ENCODE measurements at places on chromosomes 2 and 18. TPM values are rescaled to one million over a fixed set of nuclear protein-coding genes. Genes with fewer than 3 reads are reported as not detected.

- no peak for DNase-seq
Observed at GRCh38 chr2:30628341-30628740, 178.9 kb downstream of the CAPN13 start.

DNA sequence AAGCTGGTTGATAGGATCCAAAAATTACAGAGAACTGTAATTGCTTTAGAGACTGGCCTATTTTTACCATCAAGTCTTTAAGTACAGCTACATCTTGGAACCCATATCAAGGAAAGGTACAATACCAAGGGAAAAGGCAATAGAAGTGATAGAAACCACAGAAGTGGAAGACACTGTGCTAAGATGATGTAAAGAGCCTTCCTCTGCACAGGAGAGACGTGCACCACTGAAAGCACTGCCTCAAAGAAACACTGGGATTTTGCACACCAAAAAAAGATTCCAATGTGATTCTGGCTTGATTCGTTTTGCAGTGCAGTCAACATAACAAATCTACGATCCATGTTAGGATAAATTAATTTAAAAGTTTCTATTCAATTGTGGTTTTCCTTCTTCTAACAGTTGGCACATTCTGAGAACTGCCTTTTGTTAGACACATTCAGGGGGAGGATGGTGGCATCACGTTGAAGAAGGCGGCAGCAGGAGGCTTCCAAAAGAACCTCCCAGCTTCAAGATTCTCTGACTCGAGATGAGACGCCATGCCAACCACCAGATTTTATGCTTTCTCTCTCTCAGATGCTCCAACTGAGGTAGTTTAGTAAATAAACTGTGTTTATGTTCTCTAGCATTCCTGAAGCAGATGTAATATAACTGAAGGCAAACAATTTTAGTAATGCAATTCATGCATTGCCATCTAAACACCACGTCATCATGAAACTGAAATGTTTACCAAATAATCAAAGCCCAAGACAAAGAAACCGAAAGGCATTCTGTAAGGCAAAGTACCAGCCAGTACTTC, 102.9 kb downstream of the BCL2 start:
- no peak for DNase-seq

DNA sequence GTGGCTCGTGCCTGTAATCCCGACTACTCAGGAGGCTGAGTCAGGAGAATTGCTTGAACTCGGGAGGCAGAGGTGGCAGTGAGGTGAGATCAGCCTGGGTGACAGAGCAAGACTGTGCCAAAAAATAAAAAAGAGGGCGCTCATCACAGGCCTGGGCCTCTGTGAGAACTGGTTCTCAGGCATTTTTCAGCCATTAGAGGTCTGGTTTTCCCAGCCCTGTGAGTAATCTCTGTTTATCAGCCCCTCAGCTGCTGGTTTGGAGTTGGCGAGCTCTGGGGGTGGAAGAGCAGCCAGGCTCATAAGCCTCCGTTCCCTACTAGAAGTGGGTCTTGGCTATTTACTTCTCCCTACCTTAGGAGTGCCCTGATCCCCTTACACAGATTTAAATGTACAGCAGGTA, 53.1 kb downstream of the CHRNA1 start:
- DNase-seq, result no peak

DNA sequence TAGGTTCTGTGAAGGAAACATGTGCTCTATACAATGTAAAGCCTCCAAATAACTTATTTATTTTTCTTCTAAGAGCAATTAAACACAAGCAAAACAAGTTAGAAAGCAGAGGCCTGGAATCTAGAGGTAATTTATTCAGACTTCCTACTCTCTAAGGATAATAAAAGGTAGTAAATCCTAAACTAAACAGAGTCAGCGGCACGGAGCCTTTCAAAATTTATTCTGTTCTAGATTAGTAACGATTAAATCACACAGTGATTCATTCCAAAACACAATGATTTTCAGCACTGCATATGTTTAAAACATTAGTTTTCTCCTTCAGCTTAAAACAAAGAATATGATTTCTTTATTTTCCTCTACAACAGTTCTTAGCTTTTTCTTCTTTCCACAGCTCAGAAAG, 160.9 kb downstream of the FBXO15 start:
- DNase-seq, result no peak

Gene EGR4
- not detected for polyA plus RNA-seq

Gene RTKN
- polyA plus RNA-seq, result 70.4 TPM

GRCh38 chr2:155815851-155816250, 516.7 kb downstream of the NR4A2 start:
- DNase-seq, result no peak

DNA sequence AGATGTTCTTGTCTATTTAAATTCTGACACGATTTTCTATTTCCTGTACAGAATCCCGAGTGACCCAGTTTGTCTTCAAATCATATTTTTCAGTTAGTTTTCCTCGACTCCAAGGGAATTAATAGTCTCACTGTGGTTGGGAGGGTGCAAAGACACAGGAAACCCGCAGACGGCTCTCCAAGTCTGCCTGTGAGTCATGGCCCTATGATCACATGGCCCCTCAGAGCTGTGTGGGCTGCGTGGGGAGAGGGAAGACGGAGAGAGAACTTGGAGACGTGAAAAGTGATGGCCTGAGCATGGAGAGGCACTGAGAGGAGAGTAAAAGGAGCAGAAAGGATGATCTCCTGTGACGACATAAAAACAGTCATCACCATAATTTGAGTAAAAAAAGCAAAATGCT, 989.9 kb downstream of the DCDC2C start:
- DNase-seq, result no peak

Gene UGT1A5
- not detected for polyA plus RNA-seq

DNA sequence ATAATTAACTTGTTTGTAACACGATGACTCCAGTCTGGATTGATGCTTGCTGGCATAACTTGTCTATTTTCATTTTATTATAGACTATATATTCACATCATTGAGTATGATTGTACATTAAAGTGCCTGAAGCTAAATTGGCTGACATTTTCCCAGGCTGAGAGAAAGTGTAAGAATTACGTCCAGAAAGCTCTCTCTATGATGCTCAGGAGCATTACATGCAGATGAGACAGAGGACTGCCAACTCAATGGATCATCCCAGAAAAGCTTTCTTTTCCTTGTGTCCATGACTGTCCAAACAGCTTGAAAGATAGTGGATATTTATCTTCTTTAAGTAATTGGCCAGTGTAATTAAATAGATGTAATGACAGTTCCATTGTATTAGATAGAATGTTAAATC, 1372.2 kb upstream of the TMEFF2 start:
- DNase-seq, result no peak

- no peak for DNase-seq
Observed at GRCh38 chr2:181446985-181447384, 10.2 kb upstream of the ITGA4 start.

DNA sequence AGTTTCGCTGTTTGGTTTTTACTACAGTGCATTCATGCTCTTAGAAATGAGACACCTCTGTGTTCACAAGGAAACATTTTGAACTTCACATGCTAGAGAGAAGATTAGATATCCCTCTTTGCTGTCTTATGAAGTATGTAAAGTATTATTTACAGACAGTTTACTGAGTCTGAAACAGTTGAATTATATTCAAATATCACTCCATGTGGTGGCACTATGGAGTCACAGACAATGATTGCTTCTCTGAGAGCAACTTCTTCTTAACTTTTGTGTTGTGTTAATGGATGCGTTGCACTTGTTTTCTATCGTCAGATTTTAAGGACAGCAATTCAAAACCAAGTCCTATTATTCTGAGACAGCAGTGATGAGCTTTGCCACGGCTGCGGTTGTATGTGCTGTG, 823.6 kb downstream of the GALR1 start:
- DNase-seq, result peak; percentile 32

GRCh38 chr2:32402091-32402490, 45.3 kb downstream of the BIRC6 start:
- no peak for DNase-seq

Gene DNAJC5G
- 2.0 TPM for polyA plus RNA-seq

Gene HYCC2
- 21.1 TPM for polyA plus RNA-seq

DNA sequence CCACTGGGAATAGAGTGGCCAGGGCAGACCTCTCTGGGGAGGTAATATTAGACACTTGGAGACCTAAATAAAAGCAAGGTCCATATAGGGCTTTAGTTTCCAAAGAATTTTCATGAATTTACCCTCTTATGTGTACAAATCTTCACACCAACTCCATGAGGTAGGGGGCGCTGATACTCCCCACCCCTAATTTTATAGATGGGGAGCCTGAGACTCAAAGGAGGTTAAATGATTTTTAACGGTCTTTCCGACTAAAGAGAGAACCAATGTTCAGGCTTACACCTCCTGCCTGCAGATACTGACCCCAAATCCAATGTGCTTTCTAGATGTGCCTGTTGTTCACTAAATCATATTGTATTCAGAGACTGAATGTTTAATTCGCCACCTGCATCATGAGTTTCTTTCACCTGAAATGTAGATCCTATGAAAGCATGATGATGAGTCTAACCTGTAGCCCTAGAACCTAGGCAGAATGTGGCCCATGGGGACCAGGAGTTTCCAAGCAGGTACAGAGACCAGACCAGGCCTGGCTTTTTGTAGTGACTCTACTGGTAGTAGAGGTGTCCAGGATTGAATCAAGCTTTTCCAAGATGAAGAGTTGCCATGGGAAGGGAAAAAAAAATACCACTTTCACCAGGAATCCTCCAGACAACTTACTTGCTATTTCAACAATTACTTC, 16.8 kb upstream of the PAX3 start:
- DNase-seq, result no peak

DNA sequence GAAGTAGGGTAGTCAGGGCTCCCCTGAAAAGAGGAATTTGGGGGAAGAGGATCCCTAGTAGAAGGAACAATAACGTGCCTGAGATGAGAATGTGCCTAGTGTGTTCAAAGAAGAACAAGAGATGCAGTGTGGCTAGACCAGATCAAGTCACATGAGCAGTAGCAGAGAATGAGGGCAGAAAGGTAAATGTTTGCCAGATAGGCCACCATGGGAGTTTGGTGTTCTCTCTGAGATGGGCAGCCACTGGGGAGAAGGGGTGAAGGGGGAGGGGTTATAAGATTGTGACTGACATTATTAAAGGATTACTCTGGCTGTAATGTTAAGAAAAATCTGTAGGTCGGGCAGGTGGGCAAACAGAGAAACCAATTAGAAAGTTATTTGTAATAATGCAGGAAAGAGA, 166.0 kb downstream of the LCLAT1 start:
- DNase-seq, result no peak

- no peak for DNase-seq
Observed at GRCh38 chr2:205882806-205883425, 200.6 kb downstream of the NRP2 start.

DNA sequence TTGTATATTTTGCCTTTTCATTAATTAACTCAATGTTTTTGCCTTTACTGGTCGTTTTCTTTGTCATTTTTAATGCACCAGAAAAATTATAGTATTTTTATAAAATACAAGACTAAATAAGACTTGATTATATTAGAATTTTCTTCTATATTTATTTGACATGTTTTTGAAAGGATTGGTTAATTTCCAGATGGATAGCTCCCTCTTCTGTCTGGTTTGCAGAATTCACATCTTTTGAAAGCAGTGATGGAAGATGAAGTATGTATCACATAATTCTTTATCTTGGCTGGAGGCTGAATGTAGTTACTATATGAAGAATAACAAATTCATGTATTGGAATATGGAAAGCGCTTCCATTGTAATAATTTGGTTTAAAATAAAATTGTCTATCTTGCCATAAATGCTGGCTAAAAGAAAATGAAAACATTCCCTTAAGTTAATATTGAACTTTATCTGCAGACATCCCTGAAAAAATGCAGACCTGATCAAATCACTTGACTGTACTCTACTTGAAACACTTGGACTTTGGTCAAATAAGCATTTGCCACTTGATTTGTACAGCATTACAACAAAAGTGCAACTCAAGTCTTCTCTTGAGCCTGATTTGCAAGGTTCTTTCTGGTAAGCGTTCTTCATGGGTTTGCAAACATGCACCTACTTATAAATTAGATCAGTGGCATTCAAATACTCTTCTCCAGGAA, 86.3 kb upstream of the EFEMP1 start:
- peak; percentile 45 for DNase-seq

GRCh38 chr2:131093696-131094462, 619 bp upstream of the FAM168B start:
- no peak for DNase-seq

GRCh38 chr2:20073460-20073859, 22.0 kb upstream of the LAPTM4A start:
- no peak for DNase-seq

- DNase-seq, result no peak
Observed at GRCh38 chr2:73862987-73863386, 29.8 kb upstream of the ACTG2 start.

- DNase-seq, result no peak
Observed at GRCh38 chr2:122105171-122105876, 349.9 kb downstream of the TSN start.

Gene CIDEA
- not detected for polyA plus RNA-seq

Gene KIF5C
- 5.5 TPM for polyA plus RNA-seq

Gene NOL4
- polyA plus RNA-seq, result 2.8 TPM

Gene ANKRD62
- polyA plus RNA-seq, result 0.10 TPM

Gene CFAP65
- polyA plus RNA-seq, result 0.28 TPM

GRCh38 chr2:45541450-45541849, 69.6 kb downstream of the SRBD1 start:
- no peak for DNase-seq

DNA sequence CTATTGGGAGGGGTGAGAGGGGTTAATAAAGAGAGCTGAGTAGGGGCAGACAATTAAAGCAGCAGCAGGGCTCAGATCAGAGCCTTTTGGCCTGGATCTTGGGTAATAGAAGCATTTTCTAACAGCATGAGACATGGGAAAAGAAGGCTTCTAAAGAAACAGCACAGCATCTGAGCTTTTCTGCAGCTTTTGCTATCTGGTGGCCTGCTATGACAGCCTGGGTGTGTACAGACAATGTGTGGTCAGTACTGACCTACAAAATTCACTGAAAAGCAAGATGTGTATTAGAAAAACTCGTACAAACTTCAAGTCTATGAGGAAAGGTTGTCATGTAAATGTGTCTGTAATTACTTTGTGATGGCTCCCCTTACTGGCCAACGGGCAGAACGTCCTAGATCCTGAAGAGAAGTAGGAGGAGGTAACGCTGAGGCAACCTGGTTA, 95.6 kb downstream of the GALNT3 start:
- peak; percentile 60 for DNase-seq

GRCh38 chr2:10378189-10378588, 69.9 kb downstream of the ODC1 start:
- DNase-seq, result no peak

DNA sequence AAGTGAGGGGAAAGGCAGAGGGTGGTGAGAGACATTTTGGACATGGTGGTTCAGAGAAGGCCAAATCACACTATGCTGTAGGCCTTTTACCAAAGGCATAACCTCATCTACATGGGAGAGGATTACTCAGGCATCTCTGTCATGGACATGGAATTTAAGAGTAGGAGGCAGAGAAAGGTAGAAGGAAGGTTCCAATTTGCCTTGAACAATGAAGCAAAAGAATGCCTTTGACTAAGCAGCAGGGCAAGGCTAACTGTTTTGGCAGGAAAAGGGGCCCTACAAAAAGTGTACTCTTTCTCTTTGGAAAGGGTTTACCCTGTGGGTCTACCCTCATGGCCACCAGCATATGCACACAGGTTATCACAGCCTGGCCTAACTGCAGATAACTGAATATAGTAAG, 45.6 kb upstream of the RNU4ATAC start:
- DNase-seq, result no peak

Data from left kidney (tissue), 8 donors.